ENCODE measurements at places on chromosomes 3 and 15. TPM values are rescaled to one million over a fixed set of nuclear protein-coding genes. Genes with fewer than 3 reads are reported as not detected.

DNA sequence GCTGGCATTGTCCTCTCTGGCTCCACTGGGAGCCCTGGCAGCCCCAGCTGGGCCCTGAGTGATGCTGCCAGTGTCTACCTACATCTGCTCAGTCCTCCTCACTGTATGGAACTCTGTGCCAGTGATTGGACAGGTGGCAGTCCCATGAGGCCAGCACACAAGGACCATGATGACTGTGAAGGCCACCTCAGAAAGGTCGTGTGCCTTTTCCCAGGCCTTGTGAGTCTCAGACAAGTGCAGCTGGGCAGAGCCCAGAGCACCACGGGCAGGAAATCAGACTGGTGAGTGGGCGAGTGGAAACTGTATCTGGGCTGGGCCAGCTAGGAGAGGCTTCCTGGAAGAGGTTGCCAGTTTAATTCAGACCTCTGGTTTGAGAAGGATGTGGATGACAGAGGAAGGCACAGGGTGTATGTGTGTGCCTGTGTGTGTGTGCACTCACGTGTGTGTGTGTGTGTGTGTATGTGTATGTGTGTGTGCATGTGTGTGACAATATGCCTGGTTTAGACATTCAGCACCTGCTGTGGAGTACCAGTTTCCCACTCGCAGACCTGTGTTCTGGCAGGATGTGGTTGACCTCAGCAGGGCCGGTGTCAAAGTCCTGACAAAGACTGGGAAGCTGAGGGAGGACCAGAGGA lies 7.0 kb downstream of the MAPKAPK3 start:
- DNase-seq, result no peak

- no peak for DNase-seq
These were observed 59.7 kb upstream of the BDH1 start for GRCh38 chr3:197615430-197615829.

DNA sequence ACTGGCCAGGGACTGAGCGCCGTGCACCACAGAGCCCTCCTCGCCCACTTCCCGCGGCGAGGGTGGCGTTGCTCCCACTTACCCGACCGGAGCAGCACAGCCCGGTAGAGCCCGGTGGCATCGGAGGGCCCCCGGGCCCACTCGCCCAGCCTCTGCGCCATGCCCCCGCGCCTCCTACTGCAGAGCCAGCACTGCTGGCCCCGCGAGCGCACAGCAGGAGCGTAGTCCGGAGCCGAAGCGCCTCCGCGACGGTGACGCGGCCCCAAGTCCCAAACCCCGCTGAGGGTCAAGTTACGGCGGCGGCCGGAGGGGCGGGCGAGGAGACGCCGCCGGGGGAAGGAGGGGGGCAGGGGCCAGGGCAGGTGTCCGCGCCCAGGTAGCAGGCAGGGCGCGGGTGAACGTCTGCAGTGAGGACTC lies 9.6 kb upstream of the FAM107A start:
- DNase-seq, result no peak

DNA sequence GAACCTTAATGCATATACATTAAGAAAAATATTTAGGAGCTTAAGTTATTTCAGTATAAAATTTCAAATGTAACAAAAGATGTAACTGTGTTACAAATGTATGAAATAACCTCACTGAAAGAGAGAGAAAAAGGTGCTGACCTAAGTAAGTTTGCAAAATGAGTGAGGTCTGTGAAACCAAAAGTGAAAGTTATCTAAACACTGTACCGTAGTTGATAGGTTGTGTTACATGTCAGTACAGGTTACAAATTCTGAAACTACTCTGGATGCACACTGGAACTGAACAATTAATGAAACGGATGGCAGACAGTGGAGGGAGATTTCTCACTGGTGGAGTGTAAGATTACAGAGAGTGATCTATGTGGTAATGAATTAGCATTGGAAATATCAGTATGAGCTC lies 420.7 kb downstream of the ZNF385D start:
- no peak for DNase-seq

GRCh38 chr3:115864911-115865310 lies 241.6 kb downstream of the GAP43 start:
- no peak for DNase-seq

DNA sequence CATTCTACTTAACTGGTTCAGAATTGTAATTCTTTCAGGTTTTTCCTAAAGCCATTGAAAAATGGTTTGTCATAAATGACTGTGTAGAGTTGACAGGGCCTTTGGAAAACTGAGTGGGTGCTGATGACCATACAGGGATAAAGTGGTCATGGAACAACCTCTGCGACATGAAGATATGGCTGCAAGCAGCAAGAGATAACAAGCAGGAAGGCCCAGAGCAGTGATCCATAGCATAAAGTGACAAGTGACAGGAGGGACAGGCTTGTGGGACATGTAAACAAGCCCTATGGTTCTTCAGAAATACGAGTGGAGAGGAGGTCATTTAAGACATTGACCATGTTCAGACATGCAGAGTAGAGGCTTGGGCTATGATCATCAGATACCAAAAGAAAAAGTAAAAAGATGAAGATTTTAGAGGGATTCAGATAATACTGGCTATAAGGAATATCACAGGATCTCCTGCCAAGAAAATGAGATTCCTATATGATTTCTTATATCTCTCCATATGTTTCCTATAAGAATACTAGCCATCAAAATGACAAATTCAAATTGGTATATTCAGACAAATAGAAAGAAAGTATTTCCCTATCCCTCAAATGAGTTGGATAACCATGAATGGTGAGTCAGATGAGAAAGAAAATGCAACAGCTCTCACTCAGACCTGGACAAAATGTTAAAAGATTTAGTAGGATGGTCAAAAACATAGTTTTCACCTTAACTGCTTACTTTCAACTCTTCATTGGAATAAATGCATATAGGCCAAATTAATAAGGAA lies 827.6 kb upstream of the CFAP20DC start:
- no peak for DNase-seq

AGBL1 gene
- total RNA-seq, result not detected

All from CD8-positive, alpha-beta memory T cell (primary cell).